ENCODE measurements at places on chromosomes 16 and 17.
A peak's percentile ranks its signal among the peaks of the same experiment; 100 is the strongest.

GRCh38 chr17:32302860-32303649 is 37.4 kb downstream of the RHBDL3 start:
- peak; percentile 88 for DNase-seq

DNA sequence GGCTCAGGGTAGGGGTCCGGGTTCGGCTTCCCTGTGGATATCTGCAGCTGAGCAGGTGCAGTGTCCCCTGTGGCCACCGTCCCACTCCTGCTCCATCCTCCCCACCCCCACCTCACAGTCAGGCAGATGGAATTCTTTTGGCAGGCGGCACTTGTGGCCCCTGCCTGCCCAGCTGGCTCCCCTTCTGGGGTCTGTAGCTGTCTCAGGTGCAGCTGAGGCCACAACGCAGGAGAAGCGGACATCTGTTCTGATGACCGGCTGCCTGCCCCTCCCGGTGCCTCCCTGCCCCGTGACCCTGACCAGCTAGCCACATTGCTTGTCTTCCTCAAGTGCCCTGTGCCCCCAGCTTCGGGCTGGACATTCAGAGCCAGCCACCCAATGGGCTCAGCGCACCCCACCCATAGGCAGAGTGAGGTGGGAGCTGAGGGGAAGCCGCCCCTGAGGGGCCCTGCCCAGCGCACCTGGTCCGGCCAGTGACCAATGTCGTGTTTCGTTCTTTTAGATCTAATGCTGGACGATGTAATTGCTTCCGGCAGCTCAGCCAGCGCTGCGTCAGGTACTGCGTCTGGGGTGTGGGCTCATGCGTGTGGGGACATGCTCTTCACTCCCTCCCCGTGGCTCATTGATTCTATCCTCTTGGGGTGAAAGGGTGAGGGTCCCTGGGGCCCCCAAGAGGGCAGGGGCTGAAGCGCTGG is 25.2 kb upstream of the ABCC3 start:
- DNase-seq: no peak

DNA sequence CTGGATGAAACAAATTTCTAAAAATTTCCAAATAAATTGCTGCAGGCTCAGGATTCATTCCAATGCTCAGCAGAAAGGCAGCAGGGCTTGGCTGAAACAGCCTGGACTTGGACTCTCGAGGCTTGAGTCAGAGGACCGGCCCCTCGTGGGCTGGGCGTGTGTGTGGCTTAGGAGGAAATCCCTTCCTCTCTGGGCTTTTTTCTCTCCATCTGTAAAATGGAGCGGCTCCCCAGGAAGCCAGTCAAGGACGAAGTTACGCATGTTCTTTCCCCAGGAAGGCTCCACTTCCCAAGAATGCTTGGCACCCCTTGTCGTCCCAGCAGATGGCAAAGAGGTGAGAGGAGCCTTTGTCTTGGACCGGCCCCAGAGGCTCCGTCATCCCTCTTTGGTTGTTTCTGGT is 13.5 kb downstream of the SLC46A1 start:
- DNase-seq: no peak

DNA sequence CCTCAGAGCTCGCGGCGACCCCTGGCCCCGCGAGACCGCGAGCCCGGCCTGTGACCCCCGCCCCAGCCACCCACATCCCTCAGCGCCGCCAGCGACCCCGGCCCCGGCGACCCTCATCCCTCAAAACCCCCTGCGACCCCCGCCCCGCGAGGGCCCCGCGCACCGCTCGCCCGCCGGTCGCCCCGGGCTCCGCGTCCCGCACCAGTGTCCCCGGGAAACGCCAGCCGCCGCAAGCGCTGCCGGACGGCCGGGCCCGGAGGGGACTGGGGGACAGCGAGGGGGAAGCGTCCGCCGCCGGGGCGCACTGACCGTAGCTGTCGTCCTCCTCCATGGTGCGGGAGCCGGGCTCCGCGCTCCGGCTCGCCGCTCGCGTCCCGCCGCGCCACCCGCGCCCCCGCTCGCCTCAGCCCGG is at the start of gene CYTH1:
TSS of gene CYTH1 (minus strand) at position 381 of the 412 bp plus-strand sequence. CDS start at position 331, 50 bp downstream.
- no peak for DNase-seq

GRCh38 chr16:11691235-11691634 is 23.0 kb downstream of the SNN start:
- no peak for DNase-seq

- no peak for DNase-seq
Observed at GRCh38 chr17:55200904-55201303, 63.9 kb upstream of the HLF start.

- no peak for DNase-seq
Observed at GRCh38 chr17:9839433-9839832, 13.7 kb downstream of the GLP2R start.

DNA sequence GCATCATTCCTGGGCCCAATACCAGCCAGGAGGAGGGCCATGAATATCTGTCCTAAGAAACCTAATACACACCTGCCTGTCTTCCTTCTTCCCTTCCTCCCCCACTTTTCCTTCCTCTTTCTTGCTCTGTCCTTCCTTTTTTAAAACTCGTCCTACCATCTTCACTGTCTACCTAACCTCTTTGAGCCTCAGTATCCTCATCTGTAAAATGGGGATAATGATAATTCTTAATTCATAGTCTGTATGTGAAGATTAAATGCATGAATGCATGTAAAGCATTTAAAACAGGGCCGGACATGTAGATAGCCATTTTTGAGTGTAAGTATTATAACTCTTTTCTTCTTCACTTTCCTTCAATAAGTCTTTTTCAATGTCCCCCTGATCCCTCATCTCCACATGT is 560 bp downstream of the CRYBA1 start:
- DNase-seq: no peak

GRCh38 chr17:79557276-79558090 is 53.4 kb downstream of the RBFOX3 start:
- no peak for DNase-seq

DNA sequence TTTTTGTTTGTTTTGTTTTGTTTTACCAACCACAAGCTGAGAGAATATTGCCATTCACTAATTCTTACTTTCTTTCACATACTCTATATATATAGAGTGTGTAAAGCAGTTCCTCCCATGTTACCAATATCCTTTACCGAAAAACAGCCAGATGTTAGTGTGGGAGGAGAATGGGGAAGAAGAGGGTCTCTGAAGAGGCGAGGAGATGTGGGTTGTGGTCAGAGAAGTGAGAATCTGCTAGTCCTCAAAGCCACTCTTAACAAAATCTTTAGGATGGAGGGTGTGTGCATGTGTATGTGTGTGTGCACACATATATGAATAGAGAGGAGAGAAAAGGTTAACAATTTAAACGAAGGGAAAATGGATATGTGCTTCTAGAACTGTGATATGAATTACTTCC is 80.6 kb downstream of the TUBD1 start:
- DNase-seq: no peak

DNA sequence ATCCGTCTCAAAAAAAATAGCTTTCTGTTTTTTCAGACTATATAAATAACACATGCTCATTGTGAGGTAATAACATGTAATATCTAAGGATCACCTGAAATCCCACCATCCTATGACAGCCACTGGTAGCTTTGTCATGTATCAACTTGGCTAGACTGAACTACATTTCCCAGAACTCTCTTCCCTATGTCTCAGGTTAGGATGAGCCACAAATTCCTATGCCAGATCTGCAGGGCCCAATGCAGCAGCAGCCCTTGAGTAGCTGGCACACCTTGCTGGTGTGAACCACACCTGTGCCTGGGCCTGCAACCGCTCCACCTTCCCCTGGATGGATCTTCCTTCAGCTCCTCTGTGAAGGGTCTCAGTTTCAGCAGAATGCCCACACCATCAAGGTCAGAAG is 28.1 kb downstream of the OGFOD1 start:
- no peak for DNase-seq

GRCh38 chr17:44556166-44556831 is 985 bp upstream of the FZD2 start:
- DNase-seq: peak; percentile 98

GRCh38 chr16:14399378-14400284 is 230.4 kb downstream of the PARN start:
- peak; percentile 24 for DNase-seq

- DNase-seq: no peak
Observed at GRCh38 chr17:73470316-73470826, 158.6 kb upstream of the CDC42EP4 start.

DNA sequence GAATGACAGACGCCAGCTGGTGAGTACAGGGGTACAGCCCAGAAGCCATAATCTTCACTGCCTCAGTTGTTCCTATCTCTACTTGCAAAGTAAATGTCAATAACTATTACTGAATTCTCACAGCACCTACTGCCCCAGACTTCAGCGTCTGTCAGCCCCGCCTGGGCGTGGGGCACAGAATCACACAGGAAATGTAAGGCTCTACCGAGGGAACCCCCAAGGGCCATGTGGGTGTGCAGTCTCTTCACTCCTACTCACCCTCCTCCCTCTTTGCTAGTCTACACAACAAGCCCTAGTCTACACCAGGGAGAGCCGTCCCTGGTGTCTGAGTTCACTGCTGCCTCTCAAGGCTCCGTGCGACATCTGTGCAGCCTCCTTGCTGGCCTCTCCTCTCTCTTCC is 4.5 kb downstream of the NPTX1 start:
- no peak for DNase-seq

GRCh38 chr16:67987460-67988160 is 7.3 kb upstream of the DPEP3 start:
- no peak for DNase-seq
